ENCODE measurements at places on chromosomes 3 and 15.

DNA sequence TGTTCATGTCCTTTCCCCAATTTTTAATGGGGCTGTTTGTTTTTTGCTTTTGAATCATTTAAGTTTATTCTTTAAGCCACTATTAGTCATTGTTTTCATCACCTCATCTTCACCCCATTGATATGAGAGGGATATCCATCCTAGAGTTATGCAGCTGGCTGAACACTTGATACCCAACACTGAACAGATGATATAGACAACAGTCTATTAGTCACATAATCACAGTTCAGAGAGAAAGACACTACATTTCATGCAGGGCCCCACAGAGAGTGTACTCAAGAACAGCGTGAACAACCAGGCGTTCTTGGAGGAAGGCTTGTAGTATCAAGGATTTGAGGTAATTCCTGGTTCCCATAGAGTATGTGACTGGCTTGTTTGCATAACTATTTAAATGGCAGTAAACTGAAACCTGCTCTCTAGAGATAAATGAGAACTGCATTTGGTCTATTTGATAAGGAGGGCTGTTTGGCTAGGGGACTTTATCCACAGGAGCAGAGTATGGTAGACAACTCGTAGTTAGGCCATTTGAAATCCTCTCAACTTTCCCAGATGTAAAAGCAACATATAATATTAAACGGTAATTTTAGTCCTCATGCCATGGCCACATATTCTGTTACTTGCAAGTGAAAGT lies 618.7 kb downstream of the SI start:
- no peak for DNase-seq

DNA sequence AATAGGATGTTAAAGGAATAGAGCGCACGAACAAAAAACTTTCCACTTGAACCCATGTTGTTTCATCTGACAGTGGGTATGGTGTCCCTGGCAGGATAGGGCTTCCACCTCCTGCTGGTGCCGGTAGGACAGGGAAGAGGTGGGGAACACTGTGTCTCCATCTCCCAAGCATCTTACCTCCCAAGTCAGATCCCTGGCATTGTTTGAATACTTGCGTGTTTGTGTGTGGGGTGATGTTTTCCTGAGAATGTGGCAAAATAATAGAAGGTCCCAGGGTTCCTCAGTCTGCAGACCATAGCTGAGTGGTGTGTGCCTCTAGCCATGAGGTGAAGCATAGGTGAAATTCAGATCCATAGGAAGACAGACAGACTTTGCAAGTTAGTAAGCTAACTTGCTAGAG lies 119.4 kb downstream of the IGF1R start:
- DNase-seq = no peak

- DNase-seq = no peak
These were observed 47.4 kb upstream of the DCLK3 start for GRCh38 chr3:36811768-36812167.

DNA sequence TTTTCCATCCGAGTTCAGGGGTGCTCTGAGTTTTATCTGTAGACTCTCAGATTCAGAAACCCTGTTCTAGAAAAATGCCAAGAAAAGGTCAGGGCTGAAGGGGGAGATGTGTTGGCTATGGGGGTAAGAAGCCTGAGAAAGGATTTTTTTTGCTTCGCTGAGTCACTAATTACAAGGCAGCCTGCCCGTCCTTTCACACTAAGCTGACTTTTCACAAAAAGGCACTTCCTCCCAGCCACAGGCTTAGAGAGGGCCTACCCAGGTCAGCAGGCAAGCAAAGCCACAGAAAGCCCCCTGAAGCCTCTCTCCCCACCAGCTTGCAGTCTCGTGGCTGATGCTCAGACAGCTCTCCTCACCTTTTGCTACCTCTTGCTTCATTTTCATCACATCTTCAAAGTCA lies 192.6 kb upstream of the PRICKLE2 start:
- no peak for DNase-seq

GRCh38 chr3:156106721-156107373 lies 13.5 kb upstream of the KCNAB1 start:
- DNase-seq = no peak

- DNase-seq = no peak
These were observed 96.7 kb downstream of the ADCY5 start for GRCh38 chr3:123352134-123352554.

DNA sequence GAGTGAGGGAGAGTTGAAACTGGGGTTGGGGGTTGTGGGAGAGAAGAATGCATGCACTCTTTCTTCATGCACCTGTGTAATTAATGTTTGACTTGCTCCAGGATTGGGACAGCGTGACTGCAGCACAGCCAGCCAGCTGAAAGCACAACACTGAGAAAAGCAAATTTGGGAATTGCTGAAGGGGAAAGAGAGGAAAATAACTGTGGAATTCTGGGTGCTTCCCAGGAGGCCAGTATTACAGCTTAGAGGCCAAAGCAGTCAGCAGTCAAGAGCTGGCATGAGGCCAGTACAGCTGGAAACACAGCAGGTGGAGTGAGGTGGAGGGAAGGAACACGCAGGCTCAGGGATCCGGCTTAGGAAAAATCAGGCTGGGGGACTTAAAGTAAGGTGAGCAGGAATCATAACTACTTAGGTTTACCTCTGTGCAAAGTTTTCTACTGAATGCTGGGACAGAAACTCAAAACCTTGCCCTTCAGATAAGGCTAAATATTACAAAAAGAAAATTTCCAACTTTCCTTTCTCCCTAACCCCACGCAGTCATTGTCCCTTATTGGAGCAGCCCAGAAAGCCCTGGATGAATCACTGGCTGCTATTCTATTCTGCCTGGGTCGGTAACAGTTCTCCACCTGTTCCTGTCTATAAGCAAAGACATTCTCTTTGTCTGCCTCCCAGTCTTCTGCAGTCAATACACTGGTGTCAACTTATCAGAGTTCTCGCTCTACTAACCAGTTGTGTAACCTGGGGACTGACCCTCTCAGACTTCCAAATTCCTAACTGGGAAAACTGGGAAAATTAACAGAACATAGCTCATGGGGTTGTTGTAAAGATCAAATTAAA lies 167.2 kb downstream of the MAGI1 start:
- no peak for DNase-seq

- no peak for DNase-seq
These were observed 1.0 kb downstream of the ONECUT1 start for GRCh38 chr15:52789008-52789600.

DNA sequence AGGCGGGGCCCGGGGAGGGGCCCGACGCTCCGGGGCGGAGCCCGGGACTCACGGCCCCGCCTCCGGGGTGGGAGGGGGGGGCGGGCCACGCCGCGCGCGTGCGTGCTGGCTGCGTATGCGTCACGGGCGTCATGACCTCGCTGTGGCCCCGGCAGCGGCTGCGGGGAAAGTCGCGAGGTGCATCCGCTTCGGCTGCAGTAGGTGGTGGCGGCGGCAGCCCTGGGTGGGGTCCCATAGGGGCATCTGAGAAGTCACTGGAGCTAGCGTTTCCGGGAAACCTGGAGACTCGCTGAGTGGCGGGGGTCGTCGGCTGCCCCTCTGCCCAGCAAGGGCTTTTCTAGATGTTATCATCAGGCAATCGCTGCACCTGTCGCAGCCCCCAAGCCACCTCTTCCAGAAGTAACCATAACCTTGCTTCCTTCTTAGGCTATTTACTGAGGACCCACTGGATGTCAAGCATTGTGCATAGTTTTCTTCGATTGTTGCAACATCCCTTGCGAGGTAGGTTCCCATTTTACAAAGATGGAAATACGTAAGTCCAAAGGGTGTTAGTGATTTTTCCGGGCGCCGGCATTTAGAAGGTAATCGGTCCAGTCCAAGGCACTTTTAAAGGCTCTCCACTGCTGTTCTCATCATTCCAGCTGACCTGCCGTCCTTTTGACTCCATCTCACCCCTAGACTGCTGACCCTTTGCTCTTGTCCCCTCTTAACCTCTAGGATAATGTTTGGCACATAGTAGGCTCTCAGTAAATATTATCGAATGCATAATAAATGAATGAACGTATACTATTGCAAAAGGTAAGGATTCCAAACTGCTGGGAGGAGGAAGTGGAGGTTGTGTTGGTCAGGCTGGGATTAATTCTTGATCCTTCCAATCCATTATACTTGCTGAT lies at the start of gene GDPGP1:
TSS of gene GDPGP1 (plus strand) at position 114 of the 893 bp plus-strand sequence. CDS start 6,700 bp downstream, outside the sequence.
- DNase-seq = peak; percentile 42

DNA sequence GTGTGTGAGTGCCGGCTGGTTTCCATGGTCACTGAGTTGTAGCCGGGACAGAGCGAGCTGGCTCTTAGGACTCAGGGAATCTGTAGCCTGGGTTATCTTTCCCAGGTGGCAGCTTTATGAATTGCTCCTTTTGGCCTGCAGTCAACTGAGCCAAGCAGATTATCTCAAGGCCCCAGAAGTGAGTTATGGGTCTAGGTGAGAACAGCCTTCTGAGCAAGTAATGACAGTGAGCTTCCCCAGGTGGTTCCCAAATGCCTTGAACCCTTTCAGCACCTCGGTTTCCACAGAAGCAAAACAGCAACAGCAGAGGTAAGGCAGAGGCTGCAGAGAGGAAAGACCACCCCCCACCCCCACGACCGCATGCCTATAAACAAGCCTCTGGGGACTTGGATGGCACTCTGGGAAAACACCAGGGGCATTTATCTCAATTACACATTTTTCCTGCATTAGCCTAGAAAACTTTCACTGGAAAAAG lies 56.7 kb upstream of the DGKG start:
- no peak for DNase-seq

DNA sequence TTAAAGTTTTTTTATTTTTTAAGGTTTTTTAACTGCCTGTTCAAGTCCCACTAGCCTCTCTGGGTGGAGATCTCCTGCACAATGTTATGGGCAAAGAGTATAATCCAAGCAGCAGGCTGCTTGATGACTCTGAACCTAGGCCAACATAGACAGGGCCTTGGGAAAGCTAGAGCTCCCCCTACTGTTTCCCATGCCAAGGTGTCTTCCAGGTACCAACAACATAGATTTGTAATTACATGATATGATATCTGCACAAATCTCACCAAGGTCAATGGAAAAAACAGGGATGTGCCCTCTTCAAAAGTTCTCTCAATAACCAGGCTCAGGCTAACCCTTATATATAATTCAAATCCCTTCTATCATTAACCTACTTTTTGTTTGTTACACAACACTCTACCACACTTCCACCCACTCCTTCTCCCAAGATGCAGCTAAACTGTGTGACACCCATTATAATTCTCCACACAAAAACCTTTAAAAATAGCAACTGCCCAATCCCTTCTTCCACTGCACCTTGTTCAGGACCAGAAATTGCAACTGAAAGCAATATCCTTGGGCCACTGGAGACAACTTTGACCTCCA lies 43.8 kb downstream of the RBM15B start:
- peak; percentile 61 for DNase-seq

- DNase-seq = no peak
These were observed 25.2 kb downstream of the LRRK1 start for GRCh38 chr15:100944244-100944895.

GRCh38 chr15:72092006-72092405 lies 25.9 kb downstream of the MYO9A start:
- DNase-seq = no peak

Data from AML-193 (cell line).